ENCODE measurements at places on chromosomes 2 and 18.

DNA sequence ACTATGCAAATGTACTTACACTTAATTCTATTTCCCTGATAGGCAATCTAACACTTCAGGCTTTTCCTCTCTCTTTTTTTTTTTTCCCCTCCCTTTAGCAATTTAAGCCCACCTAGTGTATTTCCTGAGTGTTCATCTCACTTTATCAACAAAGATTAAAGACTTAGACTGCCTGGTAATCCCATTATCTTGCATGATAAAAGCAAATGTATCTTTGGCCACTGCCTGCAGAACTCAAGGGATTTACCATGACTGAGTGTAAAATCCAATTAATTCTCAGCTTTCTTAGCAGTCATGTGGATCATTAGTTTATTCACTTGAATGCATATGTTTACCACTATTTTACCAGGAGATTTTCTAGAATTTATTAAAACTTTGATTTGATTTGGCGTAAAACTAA lies 1102.2 kb upstream of the GYPC start:
- no peak for DNase-seq

DNA sequence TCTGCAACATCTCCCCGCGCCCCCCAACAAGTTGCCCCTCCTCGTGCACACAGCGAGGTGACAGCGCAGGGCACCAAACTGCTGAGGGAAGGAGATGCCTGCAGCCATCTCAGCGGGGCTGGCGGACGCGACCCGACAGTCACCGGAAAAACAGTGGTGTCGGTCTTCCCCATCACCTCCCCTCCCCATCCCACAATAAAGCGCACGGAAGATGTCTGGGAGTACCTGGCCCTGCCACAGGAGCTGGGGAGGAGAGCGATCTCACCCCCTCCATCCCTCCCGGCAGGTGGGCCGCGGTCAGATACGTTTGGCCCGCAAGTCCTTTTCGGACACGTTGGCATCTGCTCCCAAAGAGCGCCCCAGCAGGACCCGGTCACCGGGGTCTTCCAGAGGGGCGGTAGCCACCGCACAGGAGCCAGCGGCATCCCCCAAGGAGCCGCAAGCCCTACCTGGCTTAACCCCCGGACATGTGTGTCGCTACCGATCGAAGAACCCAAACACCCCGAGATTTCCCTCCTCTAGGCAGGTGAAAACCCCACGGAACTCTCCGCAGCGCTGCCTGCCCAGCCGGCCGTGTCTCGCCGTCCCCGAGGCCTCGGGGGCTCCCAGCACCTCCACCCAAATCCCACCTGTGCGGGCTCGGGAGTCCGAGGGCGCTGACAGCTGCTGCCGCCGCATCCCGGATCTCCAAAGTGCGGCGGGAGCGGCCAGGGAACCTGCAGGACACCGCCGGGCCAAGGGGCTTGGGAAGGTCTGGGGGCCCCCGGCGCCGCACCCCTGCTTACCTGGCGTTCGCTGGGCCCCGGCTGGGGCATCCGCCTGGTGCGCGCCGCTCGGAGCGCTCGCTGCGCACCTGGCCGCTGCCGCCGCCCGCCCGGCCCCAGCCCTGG lies 657 bp downstream of the ATP8B1 start:
- no peak for DNase-seq

DNA sequence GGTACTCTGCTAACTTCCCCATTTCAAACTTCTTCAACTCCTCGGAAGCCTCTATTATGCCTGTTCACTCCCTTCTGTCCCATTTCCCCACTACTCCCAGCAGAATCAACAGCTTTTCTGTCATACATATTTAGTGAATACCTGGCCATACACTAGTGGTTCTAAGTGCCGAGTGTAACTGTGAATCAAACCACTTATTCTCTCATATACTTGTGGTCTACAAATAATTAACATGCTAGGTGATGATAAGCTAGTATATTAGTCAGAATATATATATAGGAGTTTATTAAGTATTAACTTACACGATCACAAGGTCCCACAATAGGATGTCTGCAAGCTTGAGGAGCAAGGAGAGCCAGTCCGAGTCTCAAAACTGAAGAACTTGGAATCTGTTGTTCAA lies 150.7 kb downstream of the CCDC102B start:
- DNase-seq = no peak

GRCh38 chr2:26542676-26543505 lies 65.0 kb upstream of the OTOF start:
- DNase-seq = no peak

- no peak for DNase-seq
Measured at GRCh38 chr2:158781353-158781961, 13.7 kb upstream of the DAPL1 start.
